Left forelimb (tissue), 1 donor: ENCODE measurements at places on chromosomes 7 and 10.
A peak's percentile ranks its signal among the peaks of the same experiment; 100 is the strongest.

DNA sequence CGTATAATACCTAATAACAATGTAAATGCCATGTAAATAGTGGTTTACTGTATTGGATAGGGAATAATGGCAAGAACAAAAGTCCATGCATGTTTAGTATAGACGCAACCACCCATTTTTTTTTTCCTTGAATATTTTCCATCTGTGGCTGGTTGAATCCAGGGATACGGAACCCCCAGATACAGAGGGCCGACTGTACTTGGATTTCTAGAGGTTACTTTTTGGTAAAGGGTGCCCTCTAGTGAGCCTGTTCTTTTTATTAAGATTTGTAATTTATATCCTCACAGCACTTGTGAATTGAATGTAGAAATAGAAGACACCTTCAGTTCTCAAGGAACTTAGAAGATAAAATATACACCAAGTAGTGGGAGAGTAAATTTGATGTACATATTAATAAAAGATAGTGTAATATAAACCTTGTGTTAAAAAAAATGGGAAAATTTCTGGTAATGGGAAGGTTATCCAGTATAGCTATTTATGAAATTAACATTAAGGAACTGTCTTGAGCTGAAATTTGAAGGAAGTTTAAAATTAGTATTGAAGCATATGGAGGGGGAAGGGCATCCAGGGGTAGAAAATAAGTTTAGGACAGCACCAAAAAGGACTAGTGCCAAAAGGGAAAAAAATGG is 32.0 kb downstream of the EXOC6 start:
- DNase-seq = no peak

DNA sequence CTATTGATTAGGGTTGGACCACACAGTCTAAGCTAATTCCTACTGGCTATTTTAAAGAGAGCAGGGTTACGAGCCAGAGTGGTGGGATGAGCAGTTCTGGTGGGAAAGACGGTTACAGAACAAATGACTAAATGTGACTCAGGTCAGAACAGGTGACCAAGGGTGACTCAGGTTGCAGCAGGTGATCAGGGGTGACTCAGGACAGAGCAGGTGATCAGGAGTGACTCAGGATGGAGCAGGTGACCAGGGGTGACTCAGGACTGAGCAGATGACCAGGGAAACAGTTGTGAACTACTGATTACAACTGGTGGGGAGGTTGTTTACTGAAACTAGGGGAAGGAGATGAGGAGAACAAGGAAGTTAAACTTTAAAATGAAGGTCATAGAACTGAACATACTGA is 366.3 kb downstream of the ABCA13 start:
- no peak for DNase-seq

- DNase-seq = no peak
These were observed 48.4 kb downstream of the MDFIC start for GRCh38 chr7:114970308-114970707.

DNA sequence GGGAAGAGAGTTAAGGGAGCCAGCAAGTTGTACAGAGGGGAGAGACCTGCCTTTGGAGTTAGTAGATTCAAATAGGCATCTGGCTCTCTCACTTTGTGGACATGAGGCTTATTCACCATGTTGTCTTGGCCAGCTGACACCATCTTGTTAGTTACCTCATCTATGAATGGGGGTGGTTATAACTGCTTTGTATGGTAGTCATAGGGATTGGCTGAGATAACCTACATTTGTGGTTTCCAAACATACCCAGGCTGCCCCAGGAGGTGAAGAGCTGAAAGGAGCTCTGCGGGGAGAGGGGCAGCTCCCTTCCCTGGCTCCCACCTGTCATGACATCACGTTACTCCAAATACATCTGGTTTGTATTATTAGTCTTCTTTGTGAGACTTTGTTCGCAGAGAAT is 393.3 kb upstream of the AUTS2 start:
- no peak for DNase-seq

- no peak for DNase-seq
These were observed 108.4 kb upstream of the BTBD16 start for GRCh38 chr10:122162671-122163173.

GRCh38 chr7:84204655-84205054 is 10.1 kb upstream of the SEMA3A start:
- DNase-seq = no peak

- no peak for DNase-seq
These were observed 86.2 kb downstream of the PLXDC2 start for GRCh38 chr10:19902456-19902855.

DNA sequence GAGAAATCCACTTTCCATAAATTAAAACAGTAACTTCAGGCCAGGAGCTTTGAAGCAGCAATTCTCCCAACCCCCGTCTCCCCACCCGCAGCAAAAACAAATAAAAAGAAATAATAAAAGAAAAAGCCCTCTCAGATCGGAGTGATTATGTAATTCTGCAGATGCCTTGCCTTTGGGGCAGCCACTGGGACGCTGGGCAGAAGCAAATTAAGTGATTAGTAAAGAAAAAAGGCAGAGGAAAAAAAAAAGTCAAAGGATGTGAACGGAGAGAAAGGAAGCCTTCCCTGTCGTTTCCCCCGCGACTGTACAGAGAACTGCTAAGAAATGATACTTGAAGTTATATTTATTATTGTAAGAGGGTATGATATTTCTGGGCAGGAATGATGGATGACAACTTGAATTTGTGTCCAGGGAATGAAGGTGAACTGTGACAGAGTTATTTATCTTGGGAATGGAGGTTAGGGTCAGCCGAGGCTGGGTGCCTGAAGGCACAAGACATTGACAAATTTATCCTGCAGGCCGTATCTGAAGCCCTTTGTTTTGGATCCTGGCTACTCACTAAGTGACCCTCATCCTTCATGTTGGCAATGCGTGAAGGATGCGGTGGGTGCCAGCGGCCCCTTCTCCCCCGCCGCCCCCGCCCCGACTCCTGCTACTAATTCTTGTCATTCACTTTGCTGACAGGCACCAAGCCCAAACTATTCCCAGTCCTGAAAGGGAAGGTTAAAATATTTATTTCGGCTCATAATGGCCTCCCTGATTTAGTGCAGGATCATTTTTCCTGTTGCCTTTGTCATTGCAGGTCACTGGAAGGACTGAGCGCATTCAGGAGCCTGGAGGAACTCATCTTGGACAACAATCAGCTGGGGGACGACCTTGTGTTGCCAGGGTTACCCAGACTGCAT is 604.0 kb downstream of the LRMDA start:
- DNase-seq = no peak

DNA sequence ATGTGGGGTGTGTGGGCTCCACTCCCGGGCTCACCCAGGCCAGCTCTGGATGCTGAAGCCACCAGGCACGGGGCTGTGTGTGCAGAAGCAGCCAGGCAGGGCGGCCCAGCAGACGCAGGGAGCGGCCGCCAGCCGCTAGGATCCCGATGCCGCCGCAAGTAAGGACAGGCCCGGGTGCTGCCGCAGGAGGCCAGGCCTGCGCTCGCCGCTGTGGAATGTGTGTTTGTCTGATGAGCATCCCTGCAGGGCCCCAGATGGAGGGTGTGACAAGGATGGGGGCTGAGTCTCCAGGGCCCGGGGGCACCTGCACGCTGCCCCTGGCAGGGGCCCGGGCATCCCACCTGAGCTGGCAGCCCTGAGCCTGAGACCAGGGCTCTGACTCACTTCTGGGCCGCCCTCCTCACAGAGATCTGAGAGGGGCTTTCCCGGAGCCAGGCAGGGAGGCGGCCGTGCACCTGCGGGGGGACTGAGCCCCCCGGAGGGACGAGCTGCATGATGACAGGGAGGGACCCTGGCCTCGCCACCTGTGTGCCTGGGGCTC is 101.5 kb downstream of the FOXL3 start:
- peak; percentile 54 for DNase-seq

DNA sequence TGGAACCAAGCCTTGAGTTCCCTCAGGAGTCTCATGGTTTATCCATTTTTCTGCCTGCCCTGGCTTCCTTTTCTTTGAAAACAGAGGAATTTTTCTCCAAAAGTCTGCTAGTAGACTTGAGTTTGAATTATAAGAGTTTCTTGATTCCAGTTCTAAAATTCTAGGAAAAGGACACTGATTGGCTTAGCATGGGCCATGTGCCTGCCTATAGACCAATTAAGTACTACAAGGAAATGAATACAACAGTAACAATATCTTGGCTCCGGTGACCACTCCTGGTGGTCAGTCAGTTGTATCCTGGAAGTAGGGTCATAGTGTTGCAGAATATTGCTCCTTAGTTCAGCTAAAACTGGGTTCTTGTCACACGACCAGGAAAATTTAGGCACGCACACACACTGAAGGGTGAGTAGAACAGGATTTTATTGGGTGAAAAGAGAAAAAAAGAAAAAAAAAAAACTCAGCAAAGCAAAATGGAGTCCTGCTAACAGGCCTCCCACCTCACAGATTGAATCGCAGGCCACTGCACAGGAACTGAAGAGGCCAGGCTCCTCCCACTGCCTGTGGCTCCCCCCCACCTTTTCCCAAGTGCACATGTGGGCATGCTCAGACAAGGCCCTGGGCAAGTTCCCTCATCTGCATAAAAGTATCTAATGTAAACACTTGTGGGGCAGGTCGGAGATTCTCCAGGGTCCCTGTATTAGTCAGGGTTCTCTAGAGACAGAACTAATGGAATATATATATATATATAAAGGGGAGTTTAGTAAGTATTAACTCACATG is 155.1 kb downstream of the LYZL1 start:
- DNase-seq = no peak

- no peak for DNase-seq
These were observed 195.7 kb upstream of the GPR26 start for GRCh38 chr10:123470336-123470921.

DNA sequence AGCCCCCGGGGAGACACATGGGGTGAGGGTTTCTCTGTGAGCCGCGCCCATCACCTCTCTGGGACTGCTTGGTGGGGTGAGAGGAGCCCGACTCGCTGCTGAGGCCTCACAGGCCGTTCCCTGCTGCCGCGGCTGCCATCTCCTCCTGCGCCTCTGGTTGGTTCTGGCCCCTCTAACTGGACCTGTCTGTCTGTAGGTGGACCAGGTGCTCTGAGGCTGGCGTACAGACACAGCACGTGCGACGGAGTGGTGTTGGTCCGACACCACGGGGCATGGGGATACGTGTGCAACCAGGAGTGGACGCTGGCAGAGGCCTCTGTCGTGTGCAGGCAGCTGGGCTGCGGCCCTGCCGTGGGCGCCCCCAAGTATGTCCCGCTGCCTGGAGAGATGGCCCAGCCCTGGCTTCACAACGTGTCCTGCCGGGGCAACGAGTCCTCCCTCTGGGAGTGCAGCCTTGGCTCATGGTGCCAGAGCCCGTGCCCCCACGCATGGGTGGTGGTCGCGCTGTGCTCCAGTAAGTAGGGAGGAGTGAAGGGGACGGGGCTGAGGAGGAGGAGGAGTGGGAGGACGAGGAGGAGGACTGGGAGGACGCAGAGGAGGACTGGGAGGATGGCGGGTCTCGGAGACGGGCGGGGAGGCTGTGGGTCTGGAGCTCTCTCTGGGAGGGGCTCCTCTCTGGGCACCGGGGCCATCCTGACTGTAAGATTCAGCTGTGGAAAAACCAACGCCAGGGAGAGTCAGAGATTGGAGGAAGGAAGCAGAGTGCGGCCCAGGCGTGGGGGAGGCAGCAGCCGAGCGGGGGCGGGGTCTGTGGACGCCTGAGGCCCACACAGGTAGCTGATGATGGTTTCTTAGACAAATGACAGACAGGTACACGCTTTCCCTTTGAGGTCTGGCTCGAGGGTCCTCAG is 2.6 kb downstream of the SCART1 start:
- DNase-seq = no peak

- DNase-seq = no peak
These were observed 36.3 kb downstream of the SLC25A13 start for GRCh38 chr7:96285579-96285978.

GRCh38 chr7:94231305-94231704 is 163.4 kb upstream of the COL1A2 start:
- no peak for DNase-seq

GRCh38 chr10:11858093-11858492 is 34.9 kb downstream of the PROSER2 start:
- no peak for DNase-seq

- no peak for DNase-seq
These were observed 25.1 kb downstream of the CDK14 start for GRCh38 chr7:90621125-90621746.

- DNase-seq = no peak
These were observed 27.7 kb downstream of the RAMP3 start for GRCh38 chr7:45185028-45185863.

GRCh38 chr7:636396-636795 is 90.1 kb upstream of the DNAAF5 start:
- DNase-seq = no peak

DNA sequence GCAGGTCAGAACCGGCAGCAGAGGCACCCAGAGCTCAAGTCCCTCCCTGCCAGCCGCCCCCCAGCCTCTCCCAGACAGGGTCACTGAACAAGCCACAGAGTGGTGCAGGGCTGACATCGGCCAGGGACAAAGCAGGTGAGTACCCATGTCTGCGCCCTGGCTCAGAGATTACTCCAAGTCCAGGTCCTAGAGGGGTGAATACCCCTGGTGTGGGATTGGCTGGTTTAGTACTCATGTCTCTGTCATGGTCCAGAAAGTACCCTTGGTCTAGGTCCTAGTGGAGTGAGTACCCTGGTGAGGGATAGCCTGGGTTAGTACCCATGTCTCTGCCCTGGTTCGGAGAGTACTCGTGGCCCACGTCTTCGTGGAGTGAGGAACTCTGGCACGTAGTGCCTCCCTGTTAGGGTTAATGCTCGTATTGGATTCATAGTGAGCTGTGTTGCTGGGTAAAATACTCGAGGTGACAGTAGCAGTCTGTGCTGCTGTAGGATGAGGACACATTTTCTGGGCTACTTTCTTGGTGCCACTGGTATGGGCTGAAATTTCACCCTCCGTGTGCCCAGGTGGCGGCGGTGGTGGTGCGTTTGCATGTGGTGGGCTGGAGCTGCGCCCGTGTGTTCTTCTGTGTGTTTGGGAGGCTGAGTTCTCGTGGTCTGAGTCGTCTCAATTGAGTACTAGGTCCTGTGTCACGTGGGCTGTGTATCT is 25.5 kb upstream of the KNDC1 start:
- no peak for DNase-seq

- no peak for DNase-seq
These were observed 232.4 kb upstream of the KLF14 start for GRCh38 chr7:130966246-130967009.

GRCh38 chr10:117603726-117604125 is 61.2 kb downstream of the EMX2 start:
- no peak for DNase-seq

- DNase-seq = no peak
These were observed 15.9 kb downstream of the PRKG1 start for GRCh38 chr10:51090190-51090589.
